ENCODE measurements at places on chromosomes 13 and 19.

DNA sequence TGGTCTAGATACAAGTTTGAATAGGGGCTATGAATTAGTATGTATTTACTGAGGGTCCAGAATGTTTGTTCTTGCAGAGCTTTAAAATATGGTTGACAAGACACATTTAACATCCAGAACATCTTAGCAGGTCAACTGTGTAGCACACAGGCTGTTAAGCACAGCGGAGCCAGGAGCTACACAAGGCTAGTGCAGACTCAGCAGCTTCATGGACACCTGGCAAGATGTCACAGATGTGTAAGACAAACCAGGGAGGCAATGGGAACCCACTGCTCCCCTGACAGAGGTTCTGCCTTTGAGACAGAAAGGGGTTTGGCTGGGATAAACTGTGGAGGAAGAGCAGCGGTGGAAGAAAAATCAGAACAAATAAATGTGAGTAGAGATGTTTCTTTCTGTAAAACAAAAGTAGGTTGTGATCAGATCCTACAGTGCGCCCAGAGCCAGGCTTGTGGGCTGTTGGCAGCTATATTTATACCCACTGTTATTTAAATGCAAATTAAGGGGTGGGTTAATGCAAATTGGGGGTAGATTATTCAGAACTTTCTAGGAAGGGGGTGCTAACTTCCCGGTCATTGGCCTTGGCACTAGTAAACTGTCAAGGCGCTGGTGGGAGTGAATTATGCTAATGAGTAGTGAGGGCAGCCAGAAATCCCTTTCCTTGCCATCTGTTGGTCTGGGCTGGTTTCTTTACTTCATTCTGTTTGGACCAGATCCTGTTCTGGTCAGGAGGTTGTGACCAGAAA is 33.0 kb downstream of the MIPEP start:
- DNase-seq, result no peak

GRCh38 chr13:112525356-112525945 is 62.5 kb downstream of the TUBGCP3 start:
- DNase-seq, result no peak

DNA sequence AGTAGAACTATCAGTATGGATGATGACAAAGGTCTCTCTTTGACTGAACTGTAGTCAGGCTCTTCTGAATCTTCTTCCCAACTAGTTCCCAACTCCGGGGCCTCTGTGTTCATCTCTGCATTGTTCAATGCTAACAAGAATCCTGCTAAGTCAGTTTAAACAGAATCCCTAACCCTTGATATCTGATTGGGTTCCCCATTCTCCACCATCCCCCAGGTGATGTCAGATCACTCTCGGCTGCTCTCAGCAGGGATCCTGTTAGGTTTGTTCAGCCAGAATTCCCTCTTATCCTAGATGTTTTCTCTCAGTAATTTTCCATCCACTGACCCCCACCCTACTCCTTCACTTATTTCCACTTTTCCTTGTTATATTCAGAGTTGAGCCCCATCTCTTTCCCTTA is 223.6 kb downstream of the RGCC start:
- no peak for DNase-seq

DNA sequence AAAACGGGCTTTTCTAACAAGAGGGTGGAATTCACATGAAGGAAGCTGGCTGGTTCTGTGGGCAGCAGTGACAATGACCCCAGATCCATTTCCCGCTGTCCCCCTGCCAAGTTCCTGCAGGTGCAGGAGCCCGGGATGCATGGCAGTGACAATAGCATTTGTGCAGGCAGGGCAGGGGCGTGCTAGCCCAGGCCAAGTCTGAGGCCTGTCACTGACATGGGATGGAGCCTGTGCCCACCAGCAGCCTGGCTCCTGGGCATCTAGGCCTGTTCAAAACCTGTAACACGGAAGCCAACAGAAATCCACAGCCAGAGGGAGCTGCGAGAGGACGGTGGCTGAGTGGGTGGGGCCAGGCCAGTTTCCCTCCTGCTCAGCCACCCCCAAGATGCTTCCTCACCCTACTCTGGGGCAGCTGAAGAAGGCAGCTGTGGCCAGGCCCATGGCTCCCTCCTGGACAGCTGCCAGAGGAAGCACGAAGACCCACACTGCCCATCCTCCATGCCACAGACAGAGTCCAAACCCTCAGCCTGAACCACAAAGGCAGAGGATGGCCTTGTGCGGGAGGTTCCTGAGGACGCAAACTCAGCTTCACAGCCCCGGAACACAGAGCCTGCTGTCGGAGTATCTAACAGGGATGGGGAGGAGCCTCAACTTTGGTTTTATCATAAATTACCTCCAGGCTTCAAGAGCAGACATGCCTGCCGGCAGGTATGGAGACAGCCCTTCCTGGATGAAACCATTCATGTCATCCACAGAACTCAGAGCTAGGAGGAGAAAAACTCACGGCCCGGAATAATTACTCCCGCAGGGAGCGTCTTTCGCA is 74.0 kb downstream of the CEBPG start:
- DNase-seq, result no peak

GRCh38 chr13:34431827-34432581 is 510.1 kb upstream of the NBEA start:
- DNase-seq, result no peak
